ENCODE measurements at places on chromosomes 5 and 9.
A peak's percentile ranks its signal among the peaks of the same experiment; 100 is the strongest.

DNA sequence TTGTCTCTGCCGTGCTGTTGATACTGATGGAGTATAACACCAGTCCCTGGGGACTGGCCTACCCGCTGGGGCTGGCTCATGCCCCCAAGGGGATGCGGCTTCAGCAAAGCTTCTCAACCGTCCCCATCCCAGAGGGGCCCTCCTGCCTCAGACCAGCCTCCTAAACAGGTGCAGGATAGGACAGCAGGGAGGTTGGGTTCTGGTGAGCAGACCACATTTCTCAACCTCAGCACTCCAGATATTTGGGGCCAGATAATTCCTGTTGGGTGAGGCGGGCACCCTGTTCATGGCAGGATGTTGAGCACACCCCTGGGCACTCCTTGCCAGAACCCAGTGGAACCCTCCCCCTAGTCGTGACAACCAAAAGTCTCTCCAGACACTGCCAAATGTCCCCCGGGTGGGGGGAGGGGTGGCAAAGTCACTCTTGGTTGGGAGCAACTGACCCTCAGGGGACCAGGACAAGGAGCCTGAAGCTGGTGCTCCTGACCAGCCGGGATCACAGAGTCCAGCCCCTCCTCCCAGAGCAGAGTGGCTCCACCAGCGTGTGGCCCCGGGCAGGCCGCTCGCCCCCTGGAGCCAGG lies 107.8 kb downstream of the ZNF354C start:
- no peak for DNase-seq

- no peak for DNase-seq
These were observed 44.9 kb downstream of the HMGCS1 start for GRCh38 chr5:43268188-43268820.

- peak; percentile 64 for DNase-seq
These were observed 2.0 kb downstream of the RNF44 start for GRCh38 chr5:176535101-176535663.

DNA sequence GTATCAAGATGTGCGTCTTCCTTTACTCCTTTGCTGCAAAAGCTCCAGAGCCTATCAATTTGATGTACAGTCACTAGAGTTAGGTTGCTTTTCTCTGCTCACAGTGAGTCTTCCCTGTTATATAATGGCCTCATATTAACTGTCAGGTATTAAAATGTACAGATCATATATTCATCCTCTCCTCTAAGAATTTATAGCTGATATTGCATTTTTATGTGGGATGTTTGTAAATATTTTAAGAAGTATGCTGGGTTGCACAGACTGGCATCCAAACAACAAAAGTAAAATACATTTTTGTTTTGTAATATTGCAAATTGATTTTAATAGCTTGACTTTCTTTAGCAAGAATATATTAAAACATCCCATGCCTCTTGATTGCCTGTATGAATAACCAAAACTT lies 139.5 kb downstream of the STARD4 start:
- no peak for DNase-seq

GRCh38 chr5:164649266-164649665 lies 1143.8 kb downstream of the MAT2B start:
- no peak for DNase-seq

DNA sequence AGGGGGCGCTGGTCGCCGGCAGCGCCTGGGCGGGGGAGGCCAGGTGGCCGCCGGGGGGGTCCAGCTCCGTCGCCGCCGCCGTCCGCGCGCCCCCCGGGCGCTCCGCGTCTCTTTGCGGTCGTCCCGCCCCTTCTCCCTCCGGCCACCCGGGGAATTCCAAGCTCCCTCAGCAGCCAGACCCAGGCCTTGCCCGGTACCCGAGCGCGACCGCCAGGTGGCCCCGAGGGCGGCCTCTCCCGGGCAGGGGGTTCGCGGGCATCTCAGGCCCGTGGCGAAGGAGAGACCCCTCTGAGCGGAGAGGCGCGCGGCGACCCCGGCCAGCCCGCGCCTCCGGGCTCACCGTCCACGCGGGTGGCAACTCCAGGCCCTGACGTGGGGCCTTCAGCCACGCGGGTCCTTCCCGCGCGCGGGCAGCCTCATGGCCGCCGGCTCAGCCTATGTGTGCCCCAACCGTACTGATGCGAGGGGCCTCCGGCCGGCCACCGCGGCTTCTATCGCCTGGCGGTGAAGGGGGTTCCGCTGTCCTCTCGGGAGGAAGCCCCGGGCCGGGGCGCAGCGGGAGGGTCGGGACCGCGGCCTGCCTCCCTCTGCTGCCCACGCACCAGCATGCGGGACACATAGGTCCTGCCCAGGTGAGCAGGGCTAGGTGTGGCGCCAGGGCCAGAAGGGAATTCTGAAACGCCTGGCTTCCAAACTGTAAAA lies 529 bp upstream of the NRARP start:
- no peak for DNase-seq

Measured in left colon (tissue), 2 donors.